Amniotic stem cell (primary cell): ENCODE measurements at places on chromosomes 3 and 15.

GRCh38 chr15:97196048-97197014, 764.2 kb upstream of the ARRDC4 start:
- no peak for DNase-seq

GRCh38 chr15:79084308-79084968, 6.1 kb downstream of the RASGRF1 start:
- DNase-seq = no peak

GRCh38 chr3:24604215-24604614, 109.6 kb upstream of the THRB start:
- DNase-seq = no peak

DNA sequence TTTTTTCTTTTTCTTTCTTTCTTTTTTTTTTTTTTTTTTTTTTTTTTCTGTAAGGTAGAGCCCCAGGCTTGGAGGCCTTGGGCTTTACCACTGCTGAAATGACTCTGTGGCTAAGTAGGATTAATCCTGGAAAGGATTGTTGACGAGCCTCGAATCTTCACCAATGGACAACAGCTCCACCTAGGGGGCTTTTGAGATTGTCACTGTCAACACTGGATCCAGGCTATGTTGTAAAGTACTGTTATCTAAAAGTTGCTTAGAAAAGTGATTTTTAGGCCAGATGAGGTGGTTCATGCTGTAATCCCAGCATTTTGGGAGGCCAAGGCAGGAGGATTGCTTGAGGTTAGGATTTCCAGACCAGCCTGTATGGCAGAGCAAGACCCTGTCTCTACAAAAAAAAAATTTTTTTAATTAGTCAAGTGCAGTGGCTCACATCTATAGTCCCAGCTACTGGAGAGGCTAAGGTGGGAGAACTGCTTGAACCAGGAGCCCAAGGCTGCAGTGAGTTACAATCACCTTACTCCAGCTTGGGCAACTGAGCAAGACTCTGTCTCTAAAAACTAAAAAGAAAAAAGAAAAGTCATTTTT, 41.6 kb downstream of the KLHL18 start:
- DNase-seq = peak; percentile 81

DNA sequence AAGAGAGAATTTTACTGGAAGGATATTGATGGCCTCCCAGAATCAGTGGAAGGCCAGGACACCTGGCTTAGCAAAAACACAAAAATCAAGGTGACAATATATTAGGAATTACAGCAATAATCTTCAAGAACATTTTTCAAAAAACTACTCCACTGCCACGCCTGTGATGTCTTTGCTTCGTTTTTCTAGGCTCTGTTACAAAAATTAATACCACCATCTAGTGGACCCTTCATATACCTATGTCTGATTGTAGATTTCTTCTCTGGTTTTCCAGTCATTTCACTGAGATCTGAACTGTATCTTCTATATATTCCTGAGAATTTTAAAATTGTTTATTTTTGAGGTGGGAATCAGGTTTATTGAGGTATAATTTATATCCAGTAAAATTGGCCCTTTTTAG, 5.6 kb upstream of the SLC33A1 start:
- DNase-seq = no peak

DNA sequence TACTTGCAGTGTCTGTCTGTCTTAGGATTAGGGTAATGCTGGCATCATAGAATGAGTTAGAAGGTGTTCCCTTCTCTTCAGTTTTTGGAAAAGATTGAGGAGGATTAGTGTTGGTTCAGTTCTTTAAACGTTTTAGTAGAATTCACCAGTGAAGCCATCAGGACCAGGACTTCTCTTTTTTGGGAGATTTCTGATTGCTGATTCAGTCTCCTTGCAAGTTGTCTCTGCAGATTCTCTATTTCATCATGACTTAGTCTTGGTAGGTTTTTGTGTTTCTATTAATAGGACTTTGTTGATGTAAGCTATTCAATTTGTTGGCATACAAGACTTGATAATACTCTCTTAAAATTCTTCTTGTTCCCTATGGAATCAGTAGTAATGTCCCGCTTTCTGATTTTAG, 48.9 kb downstream of the STT3B start:
- no peak for DNase-seq

DNA sequence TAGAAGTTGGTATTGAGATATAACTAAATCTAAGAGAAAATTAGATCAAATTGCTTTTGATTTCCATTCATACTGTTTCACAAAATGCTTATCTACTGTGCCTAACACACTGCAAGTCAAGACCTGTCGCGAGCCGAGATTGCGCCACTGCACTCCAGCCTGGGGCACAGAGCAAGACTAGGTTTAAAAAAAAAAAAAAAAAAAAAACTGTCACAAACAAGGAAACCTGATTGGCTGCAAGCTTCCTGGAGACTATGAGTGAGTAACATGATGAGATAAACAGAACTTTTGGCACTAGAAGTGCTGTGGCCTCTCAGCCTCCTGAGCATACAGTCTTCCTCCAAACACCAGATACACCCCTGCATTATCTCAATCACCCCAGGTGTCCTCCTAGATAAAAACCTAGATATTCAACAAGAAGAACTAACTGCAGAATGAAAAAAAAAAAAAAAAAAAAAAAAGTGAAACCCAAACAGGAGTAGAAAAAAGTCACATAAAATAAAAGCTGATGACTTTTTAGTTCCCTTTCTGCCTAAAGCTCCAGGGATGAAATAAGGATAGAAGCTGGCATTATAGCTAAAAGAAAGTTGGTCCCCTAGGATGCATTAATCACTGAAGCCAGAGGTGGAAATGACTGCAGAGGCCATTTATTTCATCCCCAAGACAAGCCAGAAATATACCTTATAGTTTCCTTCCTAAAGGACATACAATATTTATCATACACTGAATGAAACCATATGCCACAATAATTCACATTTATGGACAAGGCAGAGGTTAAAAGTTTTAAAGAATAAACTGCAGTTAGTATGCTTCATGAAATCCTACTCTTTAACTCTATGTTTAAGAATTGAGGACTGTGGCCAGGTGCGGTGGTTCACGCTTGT, 82.4 kb downstream of the P3H2 start:
- no peak for DNase-seq

DNA sequence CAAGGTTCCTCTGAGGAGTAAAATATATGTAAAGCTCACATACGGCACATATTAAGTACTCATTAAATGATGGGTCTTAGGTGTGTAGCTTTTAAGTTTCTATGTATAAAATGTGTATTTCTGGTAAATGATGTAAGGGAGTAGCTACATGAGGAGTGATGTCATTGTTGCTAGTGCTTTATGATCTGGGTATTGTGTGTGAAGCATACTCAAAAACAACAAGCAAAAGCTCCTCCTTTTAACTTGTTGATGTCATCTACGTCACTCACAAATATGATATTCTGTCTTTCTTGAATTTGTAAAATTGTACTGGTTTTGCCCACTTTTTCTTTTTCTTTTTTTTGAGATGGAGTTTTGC, 1.4 kb upstream of the HERC1 start:
- DNase-seq = no peak

- no peak for DNase-seq
These were observed 9.7 kb upstream of the RNF7 start for GRCh38 chr3:141728355-141728892.

GRCh38 chr3:159734681-159735080, 254.0 kb upstream of the IL12A start:
- DNase-seq = no peak

- no peak for DNase-seq
These were observed 20.9 kb downstream of the SPPL2A start for GRCh38 chr15:50744601-50745000.

- DNase-seq = no peak
These were observed 1.1 kb downstream of the PDIA5 start for GRCh38 chr3:123067689-123068600.

GRCh38 chr3:111012388-111013248, 59.0 kb upstream of the NECTIN3 start:
- no peak for DNase-seq

- no peak for DNase-seq
These were observed 59.1 kb upstream of the SPATA12 start for GRCh38 chr3:57001356-57001755.

DNA sequence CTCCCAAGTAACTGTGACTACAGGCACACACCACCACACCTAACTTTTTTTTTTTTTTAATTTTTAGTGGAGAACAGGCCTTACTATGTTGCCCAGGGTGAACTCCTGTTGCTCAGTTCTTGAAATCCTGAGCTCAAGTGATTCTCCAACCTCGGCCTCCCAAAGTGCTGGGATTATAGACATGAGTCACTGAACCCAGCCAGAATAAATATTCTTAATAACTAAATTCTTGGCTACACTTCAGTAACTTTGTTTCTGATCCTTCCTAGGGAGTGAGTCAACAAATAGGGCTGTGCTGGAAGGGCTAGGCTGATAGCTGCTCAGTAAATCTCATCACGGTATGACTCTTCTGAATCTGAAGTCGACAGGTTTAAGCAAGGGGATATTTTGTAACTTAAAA, 56.6 kb downstream of the P3H2 start:
- peak; percentile 84 for DNase-seq

DNA sequence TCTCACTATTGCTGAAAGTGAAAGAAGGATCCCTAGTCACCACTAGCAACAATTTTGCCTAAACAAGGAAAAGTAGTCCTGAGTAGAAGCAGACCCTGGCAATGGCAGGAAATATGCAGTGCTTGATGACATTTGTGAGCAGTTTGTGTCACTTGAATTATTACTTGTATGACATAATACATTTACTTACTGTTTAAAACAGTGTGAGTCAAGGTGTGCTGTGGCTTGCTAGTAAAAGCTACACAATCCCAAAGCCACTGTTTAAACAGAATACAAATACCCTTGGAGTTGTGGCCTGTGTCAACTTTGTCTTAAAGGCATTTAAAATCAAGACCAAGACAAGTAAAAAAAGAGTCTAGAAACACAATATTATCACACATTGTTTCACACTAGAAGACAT, 775.4 kb downstream of the ROBO1 start:
- DNase-seq = no peak

DNA sequence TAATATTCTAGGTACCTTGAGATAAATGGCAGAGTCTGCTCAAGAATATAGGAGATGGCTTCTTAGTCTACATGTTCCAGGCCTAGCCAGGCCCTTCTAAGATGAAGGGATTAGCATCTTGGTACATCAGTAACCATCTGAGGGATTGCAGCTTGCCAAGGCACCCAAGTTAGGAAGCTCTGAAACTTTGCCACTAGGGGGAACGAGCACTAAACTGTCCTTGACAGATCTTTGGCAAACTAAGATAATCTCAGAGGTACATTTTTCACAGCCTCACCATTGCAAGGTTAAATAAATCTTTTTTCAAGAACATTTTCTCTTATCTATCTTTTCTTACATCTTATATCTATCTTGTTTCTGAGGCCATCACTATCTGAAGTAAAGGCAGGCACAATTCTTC, 351.2 kb downstream of the RAP2B start:
- DNase-seq = no peak

GRCh38 chr15:80709542-80709941, 14.4 kb downstream of the ABHD17C start:
- no peak for DNase-seq

DNA sequence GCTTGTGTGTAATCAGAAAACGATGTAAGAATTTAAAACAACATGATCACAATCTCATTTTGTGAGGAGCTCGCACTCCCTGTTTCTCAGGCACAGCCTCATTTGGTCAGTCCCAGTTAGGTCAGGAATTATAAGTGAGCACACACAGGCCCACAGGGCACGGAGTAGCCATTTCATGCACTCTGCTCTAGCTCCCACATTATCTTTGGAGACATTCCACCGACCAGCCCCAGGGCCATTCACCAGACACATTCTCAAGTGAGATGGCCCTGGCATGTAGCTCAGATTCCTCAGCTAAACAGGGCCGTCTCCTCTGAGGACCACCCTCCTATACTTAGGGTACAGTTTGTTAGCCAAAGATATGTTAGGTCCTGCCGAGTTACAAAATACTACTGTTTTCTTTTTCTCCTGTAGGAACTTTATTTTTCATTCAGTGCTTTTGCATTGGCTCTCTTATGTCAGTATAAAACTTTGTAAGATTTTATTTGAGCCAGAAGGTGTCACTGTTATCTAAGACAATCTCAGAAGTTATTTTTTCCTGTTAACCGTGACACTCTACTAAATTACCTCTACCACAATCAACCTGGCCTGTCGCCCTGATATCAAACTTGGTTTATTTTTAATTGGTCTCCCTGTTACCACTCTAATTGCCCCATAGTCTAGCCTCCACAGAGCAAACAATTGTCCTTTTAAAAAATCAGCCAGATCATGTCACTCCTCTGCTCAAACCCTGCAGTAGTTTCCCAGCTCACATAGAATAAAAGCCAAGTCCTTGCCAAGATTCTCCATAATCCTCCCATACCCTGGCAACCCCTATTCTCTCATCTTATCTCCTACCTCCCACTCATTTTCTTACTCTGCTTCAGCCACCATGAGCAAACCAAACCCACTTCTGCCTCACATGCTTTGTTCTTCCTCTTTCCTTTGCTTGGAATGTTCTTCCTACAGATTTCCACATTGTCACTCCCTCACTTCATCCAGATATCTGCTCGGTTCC, 105.7 kb downstream of the PPP2R3A start:
- no peak for DNase-seq

GRCh38 chr3:170695486-170696064, 109.7 kb upstream of the SLC7A14 start:
- DNase-seq = no peak

DNA sequence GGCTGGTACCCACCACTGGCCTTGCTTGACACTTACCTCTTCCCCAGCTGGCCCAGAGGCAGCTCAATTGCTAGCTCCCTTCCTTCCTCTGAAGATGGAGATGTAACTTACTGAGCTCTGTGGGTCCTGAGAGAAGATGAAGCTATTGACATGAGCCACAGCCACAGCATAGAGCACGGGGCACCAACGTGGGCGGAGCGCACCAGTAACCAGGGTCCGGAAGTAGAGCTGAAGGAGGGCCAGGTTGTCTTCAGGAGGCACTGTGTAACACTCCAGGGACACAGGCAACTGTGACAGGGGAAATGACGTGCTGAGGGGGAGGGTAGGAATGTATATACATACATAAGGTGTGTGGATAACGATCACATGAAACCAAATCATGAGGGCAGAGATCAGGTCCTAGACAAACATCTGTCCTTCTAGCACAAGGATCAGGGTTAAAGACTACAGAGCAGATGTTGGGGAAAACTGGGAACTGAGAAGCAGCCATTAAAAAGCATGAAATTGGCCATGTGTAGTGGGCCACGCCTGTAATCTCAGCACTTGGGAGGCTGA, 4.3 kb upstream of the LTK start:
- no peak for DNase-seq

GRCh38 chr3:14177580-14178246, 688 bp downstream of the XPC start:
- no peak for DNase-seq

- peak; percentile 88 for DNase-seq
These were observed 30.5 kb downstream of the LOXL1 start for GRCh38 chr15:73956743-73957135.

GRCh38 chr3:21750080-21750696, 822 bp downstream of the ZNF385D start:
- no peak for DNase-seq

DNA sequence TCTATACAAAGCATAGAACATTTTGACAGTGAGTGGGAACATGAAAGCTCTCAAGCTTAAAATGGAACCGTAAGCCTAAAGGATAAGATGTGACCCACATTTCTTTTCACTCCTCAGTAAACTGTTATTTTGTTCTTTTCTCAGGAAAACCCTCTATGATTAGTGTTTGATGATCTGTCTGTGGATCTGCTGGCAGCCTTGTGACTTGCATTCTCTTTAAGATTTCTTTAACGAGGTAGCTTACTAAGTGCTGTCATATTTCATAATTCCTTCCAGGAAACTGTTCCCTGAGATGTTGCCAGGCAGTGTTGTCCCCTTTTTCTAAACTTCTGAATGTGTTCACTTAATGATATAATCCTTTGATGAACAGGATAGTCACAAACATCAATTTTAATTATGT, 167.6 kb downstream of the PYDC2 start:
- no peak for DNase-seq
